ENCODE measurements at places on chromosomes 1 and 21.

GRCh38 chr21:15275615-15276235 is 210.9 kb upstream of the NRIP1 start:
- no peak for DNase-seq

- DNase-seq = no peak
Observed at GRCh38 chr1:97693601-97694000, 227.2 kb downstream of the DPYD start.

GRCh38 chr1:93851327-93851712 is 27.7 kb downstream of the DNTTIP2 start:
- DNase-seq = no peak

GRCh38 chr1:235702412-235702811 is 52.8 kb upstream of the GNG4 start:
- peak; percentile 12 for DNase-seq

DNA sequence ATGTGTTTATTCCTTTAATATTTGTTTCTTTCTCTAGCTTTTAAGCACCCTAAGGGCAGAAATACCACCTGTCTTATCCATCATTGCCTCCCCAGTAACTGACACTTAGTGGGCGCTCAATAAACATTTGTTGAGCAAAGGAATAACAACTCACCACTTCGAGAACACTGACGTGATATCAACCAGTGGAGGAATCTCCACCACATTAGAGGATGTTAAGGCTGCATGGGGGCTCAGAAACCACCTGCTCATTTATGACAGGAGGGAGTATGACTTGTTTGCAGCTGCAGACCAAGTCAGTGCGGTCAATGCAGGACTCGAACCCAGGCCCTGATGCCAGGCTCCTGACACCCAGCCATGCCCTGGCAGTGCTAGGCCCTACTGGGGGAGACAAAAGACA is 102.6 kb downstream of the MRPL37 start:
- DNase-seq = no peak

GRCh38 chr1:2256435-2257244 is 28.5 kb downstream of the SKI start:
- DNase-seq = no peak

- DNase-seq = no peak
Observed at GRCh38 chr1:198922638-198923430, 284.0 kb downstream of the PTPRC start.

DNA sequence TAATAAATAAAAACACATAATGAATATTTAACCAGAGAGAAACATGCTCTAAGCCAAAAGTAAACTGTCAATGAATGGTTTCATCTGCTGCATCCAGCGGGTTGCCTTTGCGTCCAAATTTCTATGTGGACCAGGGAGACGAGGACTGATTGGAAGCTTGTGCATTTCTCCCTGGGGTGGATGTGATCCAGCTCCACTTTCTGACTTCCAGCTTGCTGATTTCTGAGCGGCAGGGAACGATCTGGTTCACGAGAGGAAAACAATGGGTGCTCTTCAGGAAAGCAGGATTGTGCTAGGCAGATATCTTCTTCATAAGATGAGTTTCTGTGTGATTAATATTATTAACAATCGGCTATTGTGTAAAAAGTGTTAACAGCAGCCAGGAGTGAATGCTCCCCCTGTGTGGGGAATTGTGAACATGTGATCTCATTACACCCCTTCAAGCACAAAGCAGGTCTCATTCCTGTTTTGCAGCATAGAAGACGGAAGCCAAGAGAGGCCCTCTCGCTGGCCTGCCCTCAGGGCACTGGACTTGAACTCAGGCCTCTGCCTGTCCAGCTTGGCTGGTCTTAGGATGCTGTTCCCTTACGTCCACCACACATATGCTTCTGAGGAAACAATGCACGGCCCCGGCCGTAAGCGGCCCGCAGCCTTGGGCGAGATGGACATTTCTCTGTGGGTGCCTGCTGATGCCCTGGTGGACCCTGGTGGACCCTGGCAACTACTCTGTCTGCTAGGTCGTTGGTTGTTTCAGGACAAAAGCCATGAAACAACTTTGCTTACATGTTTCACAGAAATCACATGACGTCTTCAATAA is 183.4 kb upstream of the C1orf174 start:
- DNase-seq = no peak

GRCh38 chr1:144551543-144552424 is 40.9 kb upstream of the PPIAL4F start:
- no peak for DNase-seq

GRCh38 chr1:109640285-109640865 is 15.5 kb upstream of the GSTM4 start:
- DNase-seq = no peak

DNA sequence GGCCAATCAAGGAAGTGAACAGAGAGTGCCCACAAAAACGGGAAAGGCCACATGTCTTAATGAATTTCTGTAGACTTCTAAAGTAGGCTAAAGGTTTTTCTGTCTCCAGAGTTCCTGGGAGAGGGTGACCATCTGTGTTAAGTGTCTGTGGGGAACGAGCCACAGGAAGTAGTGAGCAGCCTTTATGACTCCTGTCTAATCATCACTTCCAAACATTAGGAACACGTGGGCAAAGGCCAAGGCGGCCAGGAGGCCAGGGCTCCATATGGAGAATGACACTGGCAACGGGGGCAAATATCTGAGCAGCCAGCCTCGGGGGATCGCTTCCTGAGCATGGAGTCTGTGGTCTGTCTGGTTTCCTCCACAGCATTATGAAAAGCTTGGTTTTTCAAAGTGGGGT is 7.1 kb downstream of the FAM89A start:
- no peak for DNase-seq

DNA sequence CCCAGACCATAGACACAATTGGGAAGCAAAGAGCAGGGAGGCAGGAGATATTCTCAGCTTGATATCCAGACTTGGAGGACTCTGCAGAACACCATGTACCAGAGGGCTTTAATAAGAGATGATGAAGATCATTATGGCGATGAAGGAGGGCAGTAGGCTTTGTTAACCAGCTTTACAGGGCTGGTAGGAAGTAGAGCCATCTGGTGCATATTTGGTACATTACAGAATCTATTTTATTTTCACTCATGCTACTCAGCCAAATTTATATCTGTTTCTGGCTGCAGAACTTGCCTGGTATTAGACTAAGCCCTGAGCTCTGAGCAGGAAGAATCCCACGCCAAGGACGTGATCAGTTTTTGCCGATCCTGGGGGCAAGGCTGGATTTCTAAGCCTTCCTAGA is 61.8 kb upstream of the SYT6 start:
- DNase-seq = no peak

DNA sequence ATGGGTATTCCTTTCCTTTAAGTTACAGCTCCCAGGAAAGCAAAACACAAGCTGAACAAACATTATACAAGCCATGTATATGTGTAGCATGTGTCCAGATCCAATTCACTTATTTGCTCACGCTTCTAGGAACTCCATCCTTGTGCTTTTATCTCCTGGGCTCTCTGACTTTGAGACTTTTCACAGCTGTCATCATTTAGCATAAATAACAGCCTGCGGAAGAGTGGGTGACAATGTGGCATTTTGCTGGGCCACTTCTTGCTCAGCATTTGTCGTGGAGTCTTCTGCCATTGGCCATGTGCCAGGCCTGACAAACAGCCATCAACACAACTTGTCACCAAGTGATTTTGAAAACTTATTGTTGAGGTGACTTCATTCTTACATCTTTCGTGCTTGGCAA is 164.3 kb downstream of the KIF26B start:
- DNase-seq = no peak

DNA sequence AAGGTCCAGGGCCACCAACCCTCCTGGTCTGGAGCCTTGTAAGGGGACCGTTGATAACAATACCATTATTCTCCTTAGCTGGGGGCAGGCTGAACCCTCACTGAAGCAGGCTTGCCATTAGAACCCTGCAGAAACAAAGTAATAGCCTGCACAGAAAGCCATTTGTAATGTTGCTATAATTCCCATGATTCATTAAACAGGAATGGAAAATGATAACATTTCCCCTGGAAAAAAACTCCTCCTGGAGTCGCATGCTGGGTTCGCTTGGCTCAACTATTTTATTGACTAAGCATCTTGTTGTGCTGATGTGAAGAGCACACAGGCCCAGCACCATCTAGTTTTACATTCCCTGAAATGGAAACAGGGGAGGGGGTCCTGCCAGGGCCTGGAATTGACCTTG is 155.6 kb upstream of the CSF3R start:
- DNase-seq = no peak

DNA sequence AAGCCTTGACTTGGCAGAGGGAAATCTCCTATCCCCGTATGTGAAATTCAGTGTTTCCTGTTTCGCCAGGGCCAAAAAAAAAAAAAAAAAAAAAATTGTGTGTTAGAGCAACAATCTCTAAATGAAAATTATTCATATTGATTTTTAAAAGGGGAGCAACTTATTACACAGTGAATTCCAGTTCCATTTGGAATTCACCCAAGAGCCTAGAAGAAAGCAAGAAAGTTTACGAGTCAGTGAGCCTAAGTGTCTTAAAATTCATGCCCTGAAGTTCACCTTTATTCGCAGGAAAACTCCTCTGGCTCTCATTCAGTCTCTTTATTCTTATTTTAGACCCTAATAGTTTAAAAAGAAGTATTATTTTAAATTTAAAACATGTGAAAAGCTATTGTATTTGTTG is 42.1 kb upstream of the HUNK start:
- DNase-seq = no peak

DNA sequence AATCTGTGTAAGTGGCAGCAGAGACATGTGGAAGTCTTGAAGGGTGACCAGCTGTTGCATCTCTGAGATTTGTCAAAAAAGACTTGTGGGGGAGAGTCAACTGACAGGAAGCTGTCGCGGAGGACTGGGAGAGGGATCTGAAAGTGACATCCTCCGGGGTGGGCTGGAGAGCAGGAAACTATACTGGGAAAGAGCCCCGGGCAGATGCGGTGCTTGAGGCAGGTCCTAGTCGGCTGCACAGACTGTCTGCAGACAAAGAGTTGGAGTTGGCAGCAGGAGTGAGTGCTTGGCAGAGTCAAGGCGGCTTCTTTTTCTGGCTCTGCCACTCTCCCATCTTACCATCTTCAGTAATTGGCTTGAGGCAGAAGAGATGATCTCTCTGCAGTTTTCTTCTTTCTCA is 294.0 kb upstream of the C1orf87 start:
- no peak for DNase-seq

GRCh38 chr1:200245473-200245872 is 164.4 kb downstream of the ZNF281 start:
- no peak for DNase-seq

GRCh38 chr1:244209955-244210354 is 158.9 kb downstream of the ZBTB18 start:
- no peak for DNase-seq

- no peak for DNase-seq
Observed at GRCh38 chr1:232982238-232982944, 32.0 kb downstream of the NTPCR start.

DNA sequence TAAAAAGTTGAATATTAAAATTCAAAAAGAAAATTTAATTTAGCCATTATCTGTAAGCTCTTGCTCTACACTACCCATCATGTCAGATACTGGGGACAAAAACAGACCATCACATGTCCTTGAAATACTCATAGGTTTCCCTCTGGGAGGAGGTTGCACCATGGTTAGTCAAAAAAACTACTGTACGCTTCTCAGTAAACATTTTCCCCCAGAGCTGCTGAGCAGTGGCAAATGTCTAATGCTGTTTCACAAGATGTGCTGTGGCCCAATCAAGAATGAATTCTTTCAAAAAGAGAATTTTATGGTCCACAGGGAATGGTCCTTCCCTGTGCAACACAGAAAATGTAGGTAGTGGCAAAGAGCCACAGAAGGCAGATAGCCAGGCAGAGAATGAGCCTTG is 6.1 kb downstream of the SLC25A24 start:
- DNase-seq = no peak

- DNase-seq = no peak
Observed at GRCh38 chr1:205921570-205921909, 21.7 kb downstream of the SLC26A9 start.

DNA sequence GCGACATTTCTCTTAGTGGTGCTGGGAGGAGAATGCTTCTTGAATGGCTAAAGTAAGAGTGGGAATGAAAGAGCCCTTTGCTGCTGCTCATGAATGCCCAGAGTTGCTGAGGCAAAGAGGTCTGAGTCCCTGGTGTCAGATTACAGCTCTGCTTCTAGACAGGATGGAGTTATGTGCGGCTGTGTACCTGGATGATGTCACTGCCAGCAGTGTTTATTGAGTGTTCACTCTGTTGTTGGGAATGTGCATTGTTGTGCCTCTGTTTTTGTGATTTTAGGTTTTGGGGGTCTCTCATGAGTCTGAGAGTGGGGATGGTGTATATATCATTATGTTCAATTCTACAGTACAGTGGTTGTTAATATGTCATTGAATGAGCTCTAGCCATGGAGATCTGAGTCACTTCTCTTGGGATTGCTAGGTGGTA is 2.7 kb downstream of the CDC14A start:
- DNase-seq = peak; percentile 75

GRCh38 chr1:26190373-26190987 is at the start of gene CATSPER4:
Gene CATSPER4, plus strand, starts transcription at chr1:26190602. Its CDS starts 26 bp downstream, at chr1:26190628.
- no peak for DNase-seq

GRCh38 chr1:53577761-53578100 is 118.5 kb downstream of the DMRTB1 start:
- no peak for DNase-seq

- DNase-seq = no peak
Observed at GRCh38 chr21:39144191-39144590, 39.1 kb downstream of the PSMG1 start.

GRCh38 chr1:74470936-74471335 is 41.5 kb downstream of the LRRC53 start:
- DNase-seq = no peak

GRCh38 chr1:155537193-155537592 is 25.4 kb downstream of the ASH1L start:
- DNase-seq = no peak

DNA sequence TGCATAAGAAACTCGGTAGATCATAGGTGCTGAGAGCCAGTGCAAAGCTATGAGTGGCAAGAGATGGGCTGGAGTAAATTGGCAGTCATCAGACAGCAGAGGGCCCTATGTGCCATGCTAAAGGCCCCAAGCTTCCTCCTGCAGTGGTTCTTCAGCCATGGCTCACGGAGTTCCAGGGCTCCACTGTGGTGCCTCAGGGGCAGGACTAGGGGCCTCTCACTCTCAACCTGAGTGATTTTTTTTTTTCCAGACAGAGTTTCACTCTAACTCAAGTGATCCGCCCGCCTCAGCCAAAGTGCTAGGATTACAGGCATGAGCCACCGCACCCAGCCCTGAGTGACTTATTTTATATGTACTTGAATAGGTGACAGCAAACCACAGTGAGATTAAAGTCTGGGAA is 10.4 kb upstream of the GJA8 start:
- DNase-seq = peak; percentile 3

Data from NCI-H510A (cell line).